ENCODE measurements at places on chromosomes 11 and 22.

- no peak for DNase-seq
Observed at GRCh38 chr22:19599626-19600243, 75.5 kb upstream of the CLDN5 start.

- DNase-seq: no peak
Observed at GRCh38 chr11:93852242-93852641, 1.8 kb upstream of the VSTM5 start.

GRCh38 chr11:115421352-115421991, 82.7 kb downstream of the CADM1 start:
- DNase-seq: no peak

GRCh38 chr11:17898782-17899181, 114.1 kb downstream of the SERGEF start:
- DNase-seq: no peak

DNA sequence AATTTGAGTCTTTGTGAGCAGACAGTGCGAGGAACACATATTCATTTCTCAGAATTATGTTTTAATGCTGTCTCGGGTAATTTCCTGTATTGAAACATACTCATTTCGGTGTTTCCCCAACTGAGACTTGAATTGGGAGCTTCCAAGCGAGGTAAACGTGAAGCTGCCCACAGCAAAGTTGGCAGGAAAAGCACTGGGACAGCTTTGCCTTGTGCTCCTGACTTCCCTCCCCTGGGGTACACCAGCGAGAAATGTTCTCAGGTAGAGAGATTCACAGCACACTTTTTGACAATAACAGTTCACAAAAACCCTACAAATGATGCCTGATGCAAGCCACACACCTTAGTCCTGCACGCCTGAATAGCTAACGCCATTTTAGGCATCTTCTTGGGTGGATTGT, 3.1 kb downstream of the HTR3B start:
- DNase-seq: no peak

GRCh38 chr22:38740754-38741153, 15.0 kb downstream of the SUN2 start:
- no peak for DNase-seq

DNA sequence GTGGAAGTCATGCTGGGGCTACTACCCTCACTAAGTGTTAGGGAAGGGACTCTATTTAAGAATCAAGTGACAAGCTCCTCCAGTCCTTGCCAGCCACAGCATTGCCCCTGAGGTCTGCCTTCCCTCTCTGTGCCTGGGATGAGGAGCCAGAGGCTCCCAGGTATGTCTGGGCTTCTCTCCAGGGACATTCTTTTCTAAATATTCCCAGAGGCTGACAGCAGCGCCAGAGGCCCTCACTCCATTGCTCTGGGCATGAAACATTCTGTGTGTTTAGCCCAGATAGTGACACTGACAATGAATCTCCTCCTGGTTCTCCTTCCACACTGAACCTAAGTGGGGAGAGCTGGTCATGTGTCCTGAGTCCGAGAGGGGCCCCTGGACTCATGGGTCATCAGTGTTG, 2.2 kb downstream of the OR51E1 start:
- DNase-seq: no peak

- DNase-seq: no peak
Observed at GRCh38 chr11:28488336-28488735, 380.1 kb downstream of the METTL15 start.

GRCh38 chr22:44620129-44620840, 81.7 kb upstream of the PRR5 start:
- DNase-seq: peak; percentile 92

DNA sequence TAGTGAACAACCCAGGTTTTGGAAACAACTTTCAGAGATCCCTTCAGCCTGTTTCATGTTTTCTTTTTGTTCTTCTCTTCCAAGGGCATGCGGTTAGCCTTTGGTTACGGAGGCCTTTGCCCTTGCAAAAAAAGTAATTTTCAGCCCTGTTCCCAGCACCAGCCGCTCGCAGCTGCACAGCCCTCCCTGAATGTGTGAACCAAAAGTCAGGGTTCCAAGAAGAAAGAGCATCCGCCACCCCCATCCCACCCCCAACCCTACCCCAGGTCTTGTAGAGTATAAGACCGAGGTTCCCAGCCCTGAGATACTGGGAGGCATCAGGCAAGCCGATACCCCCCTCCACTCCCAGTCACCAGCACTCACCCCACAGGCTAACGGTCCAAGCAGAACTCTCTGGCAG, 56.4 kb downstream of the IGLL1 start:
- no peak for DNase-seq

GRCh38 chr11:3835751-3836150, 5.0 kb downstream of the RHOG start:
- no peak for DNase-seq

DNA sequence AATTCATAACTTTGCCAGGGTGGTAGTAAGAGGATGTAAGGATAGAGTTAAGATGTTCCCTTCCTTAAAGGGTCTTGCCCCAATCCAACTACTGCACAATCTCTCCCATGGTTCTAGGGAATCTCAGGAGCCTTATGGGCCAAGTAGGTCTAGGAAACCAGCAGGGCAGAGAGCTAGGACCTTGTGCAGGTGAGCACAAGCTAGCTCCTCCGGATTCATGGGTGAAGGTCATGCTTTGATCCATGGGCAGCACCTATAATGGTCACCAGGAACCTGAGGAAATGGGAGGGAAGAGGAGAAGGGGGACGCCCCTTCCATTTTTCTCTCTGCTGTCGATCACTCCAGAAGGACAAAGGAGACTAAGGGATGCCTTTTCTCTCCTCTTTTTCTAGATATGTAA, 16.8 kb downstream of the KCNJ11 start:
- peak; percentile 30 for DNase-seq

DNA sequence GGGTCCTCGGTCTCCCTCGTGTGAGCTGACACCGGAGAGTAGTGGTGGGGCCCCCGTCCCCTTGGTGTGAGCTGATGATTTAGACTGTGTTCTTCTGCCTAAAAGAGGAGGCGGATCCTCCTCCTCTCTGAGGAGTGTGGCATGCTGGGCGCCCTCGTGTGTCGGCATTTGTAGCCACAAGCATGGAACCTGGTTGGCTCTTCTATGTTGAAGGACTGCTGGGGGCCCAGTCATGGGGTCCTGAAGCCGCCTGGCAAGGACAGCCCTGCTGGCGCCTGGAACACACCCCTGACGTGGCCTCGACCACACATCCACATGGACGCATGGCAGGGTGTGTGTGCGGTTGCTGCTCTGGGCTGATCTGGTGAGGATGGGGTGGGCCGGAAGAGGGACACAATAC, 50.2 kb downstream of the AP2A2 start:
- peak; percentile 37 for DNase-seq

DNA sequence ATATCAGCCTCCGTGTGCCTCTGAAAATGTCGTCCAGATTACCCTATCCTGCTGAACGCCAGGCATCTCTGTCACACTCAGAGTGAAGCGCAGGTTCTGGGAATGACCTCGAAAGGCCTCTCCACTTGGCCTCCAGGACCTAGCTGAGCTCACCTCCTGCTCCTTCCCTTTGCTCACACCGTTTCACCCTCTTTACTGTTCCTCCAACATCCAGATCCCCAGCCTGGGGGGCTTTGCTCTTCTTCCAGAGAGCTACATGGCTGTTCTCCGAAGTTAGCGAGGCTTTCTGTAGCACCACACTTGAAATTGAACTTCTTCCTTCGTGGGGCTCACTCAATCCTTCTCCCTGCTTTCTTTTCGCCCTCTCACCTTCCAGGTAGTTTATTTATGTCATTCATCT, 27.9 kb downstream of the GLB1L2 start:
- no peak for DNase-seq

DNA sequence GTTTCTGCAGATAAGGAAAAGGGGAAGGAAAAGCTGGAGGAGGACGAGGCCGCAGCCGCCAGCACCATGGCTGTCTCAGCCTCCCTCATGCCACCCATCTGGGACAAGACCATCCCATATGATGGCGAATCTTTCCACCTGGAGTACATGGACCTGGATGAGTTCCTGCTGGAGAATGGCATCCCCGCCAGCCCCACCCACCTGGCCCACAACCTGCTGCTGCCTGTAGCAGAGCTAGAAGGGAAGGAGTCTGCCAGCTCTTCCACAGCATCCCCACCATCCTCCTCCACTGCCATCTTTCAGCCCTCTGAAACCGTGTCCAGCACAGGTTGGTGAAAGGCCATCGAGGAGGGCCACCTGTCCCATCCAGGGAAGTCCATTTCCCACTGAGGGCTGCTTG, 5.6 kb downstream of the TEF start:
- no peak for DNase-seq

- DNase-seq: peak; percentile 66
Observed at GRCh38 chr11:82546661-82547557, 186.8 kb downstream of the FAM181B start.

GRCh38 chr22:20298803-20299745, 20.8 kb downstream of the DGCR6L start:
- peak; percentile 82 for DNase-seq

DNA sequence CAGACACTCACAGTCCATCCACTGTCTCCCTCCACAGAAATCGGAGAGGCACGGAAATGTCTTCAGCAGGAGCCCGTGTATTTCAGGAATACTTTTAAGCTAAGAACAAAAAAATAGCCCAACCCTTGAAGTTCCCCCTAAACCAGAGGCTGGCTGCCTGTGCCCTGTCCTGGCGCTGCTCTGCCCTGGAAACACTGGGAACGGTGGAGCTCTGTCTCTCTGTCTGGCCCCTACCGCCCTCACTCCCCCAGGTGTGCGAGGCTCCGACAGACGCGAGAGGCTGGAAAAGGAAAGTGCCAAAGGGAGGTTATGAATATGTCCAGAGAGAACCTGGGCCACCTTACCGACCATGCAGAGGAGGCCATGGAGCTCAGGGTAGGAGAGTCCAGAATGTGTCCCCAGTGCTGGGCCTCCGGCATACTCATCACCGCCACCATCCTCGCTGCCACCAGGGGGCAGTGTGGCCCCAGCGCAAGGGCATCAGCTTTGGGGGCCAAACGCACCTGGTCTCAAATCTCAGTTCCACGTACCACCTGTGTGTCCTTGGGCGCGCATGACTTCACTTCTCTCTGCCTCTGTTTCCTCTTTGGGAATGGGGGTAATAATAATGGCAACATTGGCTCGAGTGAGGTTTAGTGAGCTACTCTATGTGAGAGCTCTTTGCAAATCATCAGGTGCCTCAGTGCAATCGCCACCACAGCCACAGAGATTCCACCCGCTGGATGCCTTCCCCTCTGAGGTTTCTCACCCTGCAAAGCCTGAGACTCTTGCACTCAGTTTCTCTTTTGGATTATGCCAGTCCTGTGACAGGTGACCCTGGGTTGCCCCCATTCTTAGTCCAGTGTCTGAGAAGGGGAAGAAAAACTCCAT, 10.4 kb upstream of the SLCO2B1 start:
- DNase-seq: peak; percentile 51

DNA sequence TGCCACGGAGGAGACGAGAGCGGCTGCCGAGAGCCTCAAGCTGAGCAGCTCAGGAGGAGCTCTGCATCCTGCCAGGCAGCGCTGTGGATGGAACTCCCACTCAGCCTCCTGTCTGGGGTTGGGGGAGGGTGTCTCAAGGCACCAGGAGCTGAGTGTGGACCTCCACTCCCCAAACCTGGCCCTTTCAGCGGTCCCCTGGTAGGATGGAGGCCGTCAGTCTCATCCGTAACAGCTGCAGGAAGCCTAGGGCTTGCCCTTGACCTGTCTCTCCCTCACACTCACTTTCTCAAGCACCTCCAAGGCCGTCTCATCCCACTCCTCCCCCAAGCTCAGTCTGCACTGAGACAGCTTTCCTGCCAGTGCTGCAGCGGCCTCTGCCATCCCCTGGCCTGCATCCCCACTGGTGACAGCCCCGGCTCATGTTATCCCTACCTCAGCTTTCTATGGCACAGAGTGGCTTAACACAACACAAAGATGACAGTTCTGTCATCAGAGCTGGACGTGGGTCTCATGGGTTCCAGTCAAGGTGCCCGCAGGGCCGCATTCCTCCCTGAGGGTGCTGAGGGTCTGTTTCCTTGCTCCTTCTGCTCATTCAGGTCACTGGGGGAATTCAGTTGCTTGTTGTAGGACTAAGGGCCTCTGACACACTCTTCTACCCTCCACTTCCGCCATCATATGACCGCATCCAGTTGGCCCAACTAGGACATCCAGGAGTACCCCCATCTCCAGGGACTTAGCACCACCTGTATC, 341.9 kb upstream of the B3GAT1 start:
- no peak for DNase-seq

All from lung (tissue), 17 donors.